ENCODE measurements at places on chromosomes 7 and 10.

DNA sequence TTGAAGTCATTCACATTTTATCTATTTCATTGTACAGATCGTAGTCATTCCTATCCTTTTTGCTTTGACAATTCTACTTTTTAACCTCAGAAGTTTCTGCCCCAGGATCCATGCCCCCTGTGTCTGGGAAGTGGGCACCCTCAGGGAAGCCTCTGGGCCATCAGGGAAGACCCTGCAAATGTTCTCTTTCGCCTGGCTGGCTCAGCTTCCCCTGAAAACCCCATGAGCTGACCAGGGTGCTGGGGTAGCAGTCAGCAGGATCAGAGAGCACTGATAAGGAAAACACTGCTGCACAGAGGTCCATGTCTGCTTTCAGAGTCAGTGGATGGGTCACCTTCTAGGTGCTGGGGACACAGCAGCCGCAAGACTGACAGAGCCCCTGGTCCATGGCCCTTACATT, 23.8 kb downstream of the CUZD1 start:
- no peak for DNase-seq

GRCh38 chr10:93771354-93771753, 13.6 kb downstream of the LGI1 start:
- no peak for DNase-seq

- DNase-seq: no peak
Observed at GRCh38 chr10:50990568-50991455, 83.5 kb upstream of the PRKG1 start.

GRCh38 chr7:65004575-65004974, 1.9 kb downstream of the ERV3-1 start:
- DNase-seq: no peak

GRCh38 chr10:17510242-17510908, 56.0 kb upstream of the ST8SIA6 start:
- no peak for DNase-seq

DNA sequence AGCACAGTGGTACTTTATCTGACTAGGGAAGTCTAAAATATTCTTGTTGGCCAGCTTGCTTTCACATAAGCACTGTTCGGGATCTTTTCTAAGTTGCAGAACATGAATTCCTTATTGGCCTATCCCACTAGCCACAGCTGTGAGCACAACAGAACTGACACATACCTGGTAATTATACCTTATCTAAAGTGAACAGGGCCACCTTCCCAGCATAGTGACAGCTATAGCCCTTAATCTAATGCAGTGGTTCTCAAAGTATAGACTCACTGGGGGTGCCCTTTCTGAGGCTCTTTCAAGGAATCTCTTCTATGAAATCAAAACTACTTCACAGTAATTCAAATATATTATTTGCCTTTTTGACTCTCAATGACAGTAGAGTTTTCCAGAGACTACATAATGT, 184.7 kb upstream of the KAT6B start:
- DNase-seq: no peak
